ENCODE measurements at places on chromosomes 12 and 14.
A peak's percentile ranks its signal among the peaks of the same experiment; 100 is the strongest.

DNA sequence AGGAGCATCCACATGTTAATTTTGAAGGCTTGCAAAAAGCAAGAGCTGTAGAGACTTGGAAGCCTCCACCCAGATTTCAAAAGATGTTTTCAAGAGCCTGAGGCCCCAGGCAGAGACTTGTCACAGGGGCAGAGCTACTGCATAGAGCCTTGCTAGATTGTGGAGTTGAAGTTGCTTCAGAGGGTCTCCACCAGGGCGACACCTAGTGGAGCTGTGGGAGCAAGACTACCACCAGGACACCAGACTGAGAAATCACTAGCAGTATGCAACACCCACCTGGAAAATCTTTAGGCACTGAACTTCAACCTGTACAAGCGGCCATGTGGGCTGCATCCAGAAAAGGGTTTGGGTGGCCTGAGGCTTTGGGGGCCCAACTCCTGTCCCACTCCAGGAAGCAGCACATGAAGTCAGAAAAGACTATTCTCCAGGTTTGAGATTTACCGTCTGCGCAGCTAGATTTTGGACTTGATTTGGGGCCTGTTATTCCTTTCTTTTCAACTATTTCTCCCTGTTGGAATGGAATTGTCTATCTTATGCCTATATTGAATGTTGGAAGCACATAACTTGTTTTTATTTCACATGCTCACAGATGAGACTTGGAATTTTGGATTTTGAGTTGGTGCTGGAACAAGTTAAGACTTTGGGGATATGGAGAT, 508.6 kb downstream of the FLRT2 start:
- peak; percentile 41 for DNase-seq

- DNase-seq, result no peak
Observed at GRCh38 chr14:51593397-51593796, 58.3 kb upstream of the FRMD6 start.

GRCh38 chr12:98352835-98353234, 162.6 kb upstream of the TMPO start:
- no peak for DNase-seq

GRCh38 chr12:120583478-120584030, 2.4 kb upstream of the POP5 start:
- peak; percentile 29 for DNase-seq

DNA sequence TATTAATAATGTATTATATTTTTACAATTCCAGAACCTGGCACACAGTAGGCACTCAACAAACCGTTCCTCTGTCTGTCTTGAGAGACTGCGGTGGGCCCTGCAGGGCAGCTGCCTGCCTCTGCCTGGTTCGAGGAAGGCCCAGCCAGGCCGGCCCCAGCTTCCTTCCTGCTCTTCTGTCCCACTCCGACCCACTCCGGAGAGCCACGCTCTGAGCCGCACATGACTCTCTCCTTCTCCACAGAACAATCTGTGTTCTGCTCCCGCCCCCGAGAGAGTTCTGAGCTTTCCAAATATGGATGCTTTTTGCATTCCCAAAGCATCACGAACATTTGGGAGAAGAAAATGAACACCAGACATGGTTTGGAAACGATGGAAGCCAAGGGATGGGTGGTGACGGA, 57.3 kb downstream of the TTC7B start:
- DNase-seq, result no peak

DNA sequence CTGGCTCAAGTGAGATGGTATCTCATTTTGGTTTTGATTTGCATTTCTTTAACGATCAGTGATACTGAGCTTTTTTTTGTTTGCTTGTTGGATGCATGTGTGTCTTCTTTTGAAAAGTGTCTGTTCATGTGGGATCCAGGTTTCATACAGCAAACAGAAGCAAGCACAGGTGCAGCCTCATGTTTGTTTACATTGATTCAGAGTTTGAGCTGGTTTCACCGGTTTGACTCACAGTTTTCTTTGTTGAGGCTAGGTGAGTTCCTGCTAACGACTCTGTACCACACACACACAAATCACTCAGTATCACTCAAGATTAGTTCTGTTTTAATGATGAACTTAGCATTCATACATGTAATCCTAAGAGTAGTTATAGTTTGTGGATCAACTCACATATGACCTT, 3.7 kb downstream of the OR10G2 start:
- DNase-seq, result no peak

DNA sequence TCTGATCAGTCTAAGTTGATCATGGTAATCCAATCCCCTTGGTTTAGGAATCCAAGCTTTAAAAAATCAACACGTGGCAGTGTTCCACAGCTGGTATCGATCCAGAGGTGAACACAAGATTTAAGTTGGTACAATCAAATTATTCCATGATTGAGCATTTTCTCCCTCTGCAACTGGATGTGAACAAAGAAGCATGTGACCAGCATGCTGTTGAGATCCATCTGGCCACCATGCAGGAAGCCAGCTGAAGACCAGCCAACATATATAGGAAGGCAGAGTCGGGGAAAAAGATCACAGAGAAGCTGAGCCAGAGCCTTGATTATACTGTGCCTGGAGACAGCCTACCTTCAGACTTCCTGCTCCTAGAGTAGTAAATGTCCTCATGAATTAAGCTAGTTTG, 158.3 kb downstream of the SEC23A start:
- DNase-seq, result no peak

GRCh38 chr14:50186107-50186506, 45.3 kb downstream of the SOS2 start:
- DNase-seq, result no peak

DNA sequence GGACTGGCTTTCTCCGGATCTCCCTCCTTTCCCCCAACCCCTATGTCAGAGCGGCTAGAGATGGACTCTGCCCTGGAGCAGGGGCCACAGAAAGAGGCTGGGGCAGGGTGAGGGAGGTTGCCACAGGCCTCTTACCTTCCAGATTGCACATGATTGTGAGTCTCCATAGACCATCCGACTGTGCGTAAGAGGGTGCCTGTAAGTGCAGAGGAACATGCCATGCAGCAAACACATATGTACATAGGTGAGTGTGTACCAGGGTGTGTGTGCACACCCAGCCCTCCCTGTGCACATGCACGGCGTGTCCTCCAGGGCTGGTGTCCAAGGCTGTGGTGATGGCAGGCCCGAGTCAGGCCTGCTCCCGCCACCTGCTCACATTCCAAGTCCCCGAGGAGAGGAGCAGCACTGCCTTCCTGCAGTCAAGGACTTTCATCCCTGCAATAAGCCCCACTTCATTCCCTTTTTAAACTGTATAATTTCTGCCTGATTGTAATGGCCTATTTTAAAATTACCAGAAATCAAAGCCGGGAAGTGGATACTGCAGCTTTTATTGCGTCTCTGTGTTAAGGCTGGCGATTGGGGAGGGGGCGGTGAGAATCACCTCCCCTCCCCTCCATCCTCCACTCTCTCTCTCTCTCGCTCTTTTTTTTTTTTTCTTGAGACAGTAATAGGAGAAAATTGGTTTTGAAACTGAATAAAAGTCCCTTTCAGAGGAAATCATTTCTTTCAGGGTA, 28.5 kb downstream of the FAM222A start:
- no peak for DNase-seq

GRCh38 chr12:98260276-98260675, 255.1 kb upstream of the TMPO start:
- DNase-seq, result no peak

DNA sequence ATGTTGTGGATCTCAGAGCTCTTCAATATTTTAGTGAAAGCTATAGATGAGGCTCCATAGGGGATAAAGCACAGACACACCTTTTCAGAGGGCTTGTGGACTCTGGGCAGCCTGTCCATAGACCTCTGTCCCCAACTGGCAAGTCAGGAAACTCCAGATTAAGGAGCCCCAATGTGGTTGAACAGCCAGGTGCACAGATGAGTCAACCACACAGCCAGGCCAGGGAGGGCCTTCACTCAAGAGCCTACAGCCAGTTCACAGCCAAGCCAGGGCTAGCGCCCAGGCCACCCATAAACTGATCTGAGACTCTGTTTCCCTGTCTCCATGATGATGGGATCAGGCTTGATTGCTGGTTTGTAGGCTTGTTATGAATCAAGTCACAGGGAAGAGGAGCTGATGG, 1.0 kb upstream of the BDKRB2 start:
- no peak for DNase-seq

- no peak for DNase-seq
Observed at GRCh38 chr12:40515041-40515816, 177.0 kb upstream of the CNTN1 start.
